ENCODE measurements at places on chromosomes 6 and 20. TPM values are rescaled to one million over a fixed set of nuclear protein-coding genes. Genes with fewer than 3 reads are reported as not detected.

The C20orf204 gene
- 3.9 TPM for total RNA-seq

The EIF6 gene
- 85.2 TPM for total RNA-seq

The GHRH gene
- total RNA-seq = not detected

The PGC gene
- not detected for total RNA-seq

The LAMP5 gene
- total RNA-seq = not detected

The CYB5R4 gene
- 23.1 TPM for total RNA-seq

The PHACTR1 gene
- 50.7 TPM for total RNA-seq

- no peak for DNase-seq
Measured at GRCh38 chr6:138092686-138093085, 14.5 kb downstream of the PERP start.

DNA sequence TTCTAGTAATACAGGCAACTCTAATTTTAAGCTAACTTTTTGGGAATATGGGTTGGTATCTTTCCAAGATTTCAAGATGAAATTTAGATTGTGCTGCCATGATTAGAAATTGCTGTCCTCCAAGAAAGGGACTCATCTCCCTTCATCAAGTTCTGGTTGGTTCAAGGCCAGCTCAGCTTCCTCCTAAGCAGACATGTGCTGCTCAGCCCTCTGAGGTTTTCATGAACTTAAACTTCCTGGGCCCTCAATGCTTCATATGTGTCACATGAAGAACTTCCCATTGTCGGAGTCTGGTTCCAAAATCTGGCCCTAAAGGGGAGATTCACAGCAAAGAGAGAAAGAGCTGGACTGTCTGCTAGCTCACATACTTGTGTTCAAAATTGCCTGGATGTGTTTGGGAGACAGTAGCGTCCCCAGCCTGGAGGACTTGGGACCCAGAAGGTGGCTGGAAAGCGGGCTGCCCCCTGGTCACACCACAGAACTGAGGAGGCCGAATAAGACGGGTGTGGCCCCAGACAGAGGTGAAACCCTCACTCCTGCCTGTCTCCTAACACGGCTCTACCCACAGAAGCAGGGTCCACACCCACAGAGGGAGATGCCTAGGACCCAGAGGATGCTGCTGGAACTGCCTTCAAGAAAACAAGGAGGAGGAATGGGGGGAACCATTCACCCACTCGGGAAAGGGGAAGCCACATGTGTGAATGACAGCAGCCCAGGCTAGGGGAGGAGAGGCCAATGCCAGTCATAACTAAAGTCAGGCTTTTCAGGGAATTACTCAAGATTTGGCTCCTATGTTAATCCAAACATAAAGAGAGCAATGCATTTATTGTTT lies 54.3 kb upstream of the GPR31 start:
- no peak for DNase-seq

- DNase-seq = no peak
Measured at GRCh38 chr20:37935435-37935834, 32.5 kb downstream of the VSTM2L start.

DNA sequence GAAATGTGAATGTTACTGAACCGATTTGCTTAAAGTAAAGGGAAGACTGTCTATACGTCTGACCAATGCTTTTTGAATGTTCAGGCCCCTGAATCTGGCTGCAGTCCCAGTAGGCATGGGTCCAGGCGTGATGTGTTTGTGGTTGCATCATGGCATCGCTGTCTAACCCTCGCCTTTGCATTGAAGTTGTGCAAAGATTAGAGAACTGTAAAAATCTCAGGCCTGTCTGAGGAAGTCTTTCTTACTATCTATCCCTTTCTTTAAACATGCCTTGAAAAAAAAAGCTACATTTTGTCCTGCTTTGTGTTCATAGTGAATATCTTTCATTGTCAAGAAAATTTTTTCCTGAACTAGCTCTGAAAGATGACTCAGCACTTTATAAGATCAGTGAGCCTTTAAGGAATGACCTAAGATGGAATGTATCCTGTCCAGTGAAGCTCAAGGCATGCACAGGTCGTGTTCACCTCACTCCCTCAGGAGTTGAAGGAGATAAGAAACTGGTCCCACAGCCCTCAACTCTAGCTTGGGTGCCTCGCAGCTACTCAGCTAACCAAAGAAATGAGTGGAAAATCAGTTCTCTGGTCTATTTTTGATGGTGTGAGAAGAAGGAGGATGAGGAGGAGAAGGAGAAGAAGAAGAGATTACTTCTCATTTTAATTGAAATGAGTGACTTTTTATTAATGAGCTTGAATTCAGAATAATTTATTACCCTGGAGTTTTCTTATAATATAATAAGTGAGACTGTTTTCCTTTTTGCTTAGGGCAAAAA lies 48.6 kb downstream of the TPD52L1 start:
- DNase-seq = no peak

- no peak for DNase-seq
Measured at GRCh38 chr20:21968486-21968885, 263.0 kb downstream of the PAX1 start.

DNA sequence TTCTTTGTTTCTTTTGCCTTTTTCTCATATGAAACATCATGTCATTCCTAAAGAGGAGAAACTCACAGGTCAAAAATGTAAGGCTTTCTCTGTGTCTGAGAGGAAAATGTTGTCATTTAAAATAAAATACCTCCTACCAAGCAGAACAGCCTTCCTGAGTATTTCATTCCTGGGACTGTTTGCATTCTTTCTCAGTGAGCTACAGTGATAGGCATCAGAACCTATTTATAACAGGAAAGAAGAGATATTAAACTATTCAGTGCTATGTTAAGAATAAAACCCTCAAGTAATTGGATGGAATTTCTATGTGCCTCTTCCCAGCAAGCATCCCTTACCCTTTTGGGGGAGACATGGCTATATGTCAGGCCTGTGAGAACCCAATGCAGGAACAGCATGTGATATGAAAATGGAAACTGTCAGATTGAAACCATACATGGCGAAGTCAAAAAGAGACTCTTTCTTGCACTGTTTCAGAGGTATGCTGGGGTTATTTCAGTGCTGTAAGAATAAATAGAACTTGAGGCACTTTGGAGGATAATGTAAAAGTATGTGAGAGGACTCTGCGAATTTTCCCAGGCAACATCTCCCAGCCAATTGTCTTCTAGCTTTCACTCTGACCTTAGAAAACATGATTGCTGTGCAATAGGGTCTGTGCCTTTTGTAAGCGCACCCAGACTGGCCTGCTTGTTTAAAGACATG lies 133.8 kb upstream of the CCN2 start:
- DNase-seq = no peak

GRCh38 chr6:149140137-149140909 lies 177.2 kb upstream of the TAB2 start:
- no peak for DNase-seq

DNA sequence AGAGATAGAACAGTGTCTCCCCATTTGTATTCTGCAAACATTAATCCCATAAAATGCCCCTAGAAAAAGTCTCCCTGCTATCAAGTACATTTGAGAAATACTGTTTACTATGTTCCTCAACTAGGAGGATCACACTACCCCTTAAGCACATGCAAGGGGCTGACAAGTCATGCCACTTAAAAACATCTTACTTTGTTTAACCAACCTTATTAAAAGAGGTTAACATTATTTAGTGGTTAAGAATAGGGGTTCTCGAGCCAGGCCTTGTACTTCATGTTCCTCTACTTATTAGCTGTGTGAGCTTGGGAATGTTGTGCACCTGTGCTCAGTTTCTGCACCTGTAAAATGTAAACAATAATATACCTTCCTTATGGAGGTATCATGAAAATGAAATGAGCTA lies 113.7 kb downstream of the UBE3D start:
- no peak for DNase-seq

GRCh38 chr20:19427913-19428312 lies 215.5 kb downstream of the SLC24A3 start:
- DNase-seq = no peak

DNA sequence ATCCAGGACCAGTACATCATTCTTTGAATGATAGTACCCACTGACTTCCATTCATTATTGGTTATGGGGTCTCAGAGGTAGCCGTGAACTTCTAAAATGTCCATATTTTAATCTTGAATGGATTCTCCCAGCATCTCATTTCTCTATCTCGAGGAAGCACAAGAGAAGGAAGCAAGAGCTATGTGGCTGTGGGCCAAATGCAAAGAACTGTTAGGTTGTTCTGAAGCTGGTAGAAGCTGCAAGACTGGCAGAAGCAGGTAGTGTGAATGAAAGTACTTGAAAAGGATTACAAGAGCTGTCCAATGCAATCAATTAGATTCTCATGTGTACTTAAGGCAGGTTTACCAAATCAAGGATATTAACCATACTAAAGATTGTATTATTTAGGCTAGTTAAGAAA lies 1131.8 kb downstream of the GRIK2 start:
- DNase-seq = no peak

- no peak for DNase-seq
Measured at GRCh38 chr20:112396-112795, 24.9 kb downstream of the DEFB125 start.

All from glutamatergic neuron (in vitro differentiated cells).